ENCODE measurements at places on chromosomes 11 and 22.

- DNase-seq, result no peak
Measured at GRCh38 chr11:126106594-126107328, 44.1 kb upstream of the CDON start.

DNA sequence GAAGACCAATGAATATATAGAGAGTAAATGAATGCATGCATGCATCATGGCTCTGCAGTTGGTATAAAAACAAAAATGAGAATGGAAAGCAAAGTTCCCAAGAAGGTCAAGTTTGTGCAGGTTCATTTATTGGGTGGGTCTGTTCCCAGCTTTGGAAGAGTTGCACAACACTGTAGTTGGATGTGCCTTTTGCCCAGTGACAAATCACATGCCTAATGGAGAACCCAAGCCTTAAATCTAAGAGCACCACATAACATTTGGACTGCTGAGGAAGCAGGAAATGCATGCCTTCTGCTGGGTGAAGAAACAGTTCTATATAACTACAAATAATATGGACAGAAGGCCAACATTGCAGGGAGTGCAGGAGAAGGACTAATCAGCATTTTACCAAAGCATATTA is 30.6 kb downstream of the PRCP start:
- DNase-seq, result no peak

GRCh38 chr22:49489821-49490220 is 337.9 kb downstream of the BRD1 start:
- no peak for DNase-seq

GRCh38 chr11:126134461-126135155 is 71.9 kb upstream of the CDON start:
- no peak for DNase-seq

- DNase-seq, result no peak
Measured at GRCh38 chr11:7692426-7692825, 13.9 kb downstream of the OVCH2 start.

Data from COLO829 (cell line).